NCI-H2171 treated with DMSO at 0.1 percent for 48 hours (cell line): ENCODE measurements at places on chromosomes 6 and 20.

DNA sequence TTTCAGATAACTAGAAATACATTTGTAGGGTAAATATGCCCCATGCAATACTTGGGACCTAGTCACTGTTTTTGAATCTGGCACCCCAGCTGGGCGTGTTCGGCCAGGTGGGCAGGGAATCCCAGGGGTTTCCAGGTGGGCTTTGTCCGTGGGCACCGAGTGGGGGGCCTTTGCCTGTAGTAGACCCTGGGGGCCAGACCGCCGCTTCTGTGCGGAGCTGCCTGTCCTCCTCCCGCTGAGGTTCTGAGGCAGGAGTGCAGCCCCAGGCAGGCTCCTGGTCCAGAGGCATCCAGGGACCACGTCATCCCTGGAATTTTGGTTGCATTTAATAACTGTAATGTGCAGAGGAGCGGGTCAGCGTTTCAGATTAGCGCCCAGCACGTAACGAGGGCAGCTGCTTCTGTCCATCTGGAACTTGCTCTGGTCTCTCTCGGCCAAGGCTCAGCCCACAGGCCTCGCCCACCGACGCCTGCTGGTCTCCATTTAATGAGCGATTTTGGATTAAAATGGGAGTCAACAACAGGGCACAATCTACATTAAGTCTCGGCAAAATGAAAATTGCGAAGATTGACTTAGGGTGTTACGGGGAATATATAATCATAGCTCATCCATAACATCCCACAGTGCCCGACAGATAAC, 12.8 kb downstream of the BHLHE23 start:
- no peak for DNase-seq

DNA sequence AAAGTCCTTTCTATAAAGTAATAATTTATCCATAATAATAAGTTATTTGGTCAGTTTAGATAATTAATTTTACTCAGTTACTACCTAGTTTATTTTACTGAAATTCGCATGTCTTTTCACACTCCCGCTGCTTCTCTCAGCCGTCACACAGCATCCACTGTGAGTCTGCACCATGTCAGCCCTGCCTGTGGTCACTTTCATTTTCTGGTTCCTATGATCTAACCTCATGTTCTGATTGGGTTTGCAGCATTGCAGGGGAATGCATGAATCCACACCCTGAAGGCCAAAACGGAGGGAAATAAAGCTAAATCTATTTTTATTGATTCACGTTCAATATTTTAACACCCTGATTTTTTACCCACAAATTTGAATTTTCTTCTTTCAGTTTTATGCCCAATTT, 47.4 kb downstream of the PDE10A start:
- no peak for DNase-seq

- peak; percentile 33 for DNase-seq
These were observed 73.7 kb downstream of the PRND start for GRCh38 chr20:4795394-4795793.

- DNase-seq: no peak
These were observed 181.8 kb upstream of the MCHR2 start for GRCh38 chr6:100175814-100176310.

GRCh38 chr6:43736844-43737243, 33.2 kb upstream of the VEGFA start:
- no peak for DNase-seq

DNA sequence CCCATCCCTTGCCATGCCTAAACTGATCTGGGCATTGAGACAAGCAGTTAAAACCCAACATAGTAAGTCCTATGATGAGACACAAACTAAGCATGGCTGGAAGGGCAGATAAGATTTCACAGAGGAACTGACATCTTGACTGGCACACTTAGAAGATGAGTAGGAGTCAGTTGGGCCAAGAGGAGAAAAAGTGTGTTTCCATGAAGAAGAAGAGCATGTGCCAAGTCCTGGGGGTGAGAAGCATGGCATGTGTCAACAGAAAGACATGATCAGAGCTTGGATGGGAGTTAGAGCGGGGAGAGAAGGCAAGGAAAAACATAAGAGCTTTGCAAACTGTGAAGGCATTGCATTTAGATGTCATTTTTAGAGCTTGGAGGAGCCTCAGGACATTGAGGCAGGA, 68.0 kb downstream of the ESR1 start:
- DNase-seq: no peak

GRCh38 chr6:156828280-156828703, 51.1 kb downstream of the ARID1B start:
- no peak for DNase-seq

DNA sequence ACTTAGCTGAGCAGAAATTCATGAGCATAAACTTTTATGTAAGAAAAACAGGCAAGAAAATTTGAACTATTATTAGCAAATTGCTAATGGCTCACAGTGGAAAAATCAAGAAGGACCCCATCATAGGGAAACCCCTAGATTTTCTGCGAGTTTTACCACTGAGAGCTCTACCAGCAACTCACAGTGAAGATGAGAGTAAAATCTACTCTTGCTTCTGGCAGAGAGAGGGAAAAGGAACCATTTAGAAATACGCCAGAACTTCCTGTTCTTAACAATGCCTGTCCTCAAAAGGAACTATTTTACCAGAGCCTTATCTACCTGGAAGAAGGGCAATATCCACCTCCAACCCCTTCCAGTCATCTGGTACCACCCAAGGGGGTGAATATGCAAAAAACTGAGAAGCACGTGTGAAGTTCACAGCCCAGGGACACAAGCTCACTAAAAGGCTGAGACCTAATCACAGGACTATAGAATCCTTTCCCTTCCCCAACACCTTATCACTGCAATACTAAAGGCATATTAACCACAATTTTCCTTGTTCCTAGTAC, 34.4 kb upstream of the ASF1A start:
- no peak for DNase-seq

DNA sequence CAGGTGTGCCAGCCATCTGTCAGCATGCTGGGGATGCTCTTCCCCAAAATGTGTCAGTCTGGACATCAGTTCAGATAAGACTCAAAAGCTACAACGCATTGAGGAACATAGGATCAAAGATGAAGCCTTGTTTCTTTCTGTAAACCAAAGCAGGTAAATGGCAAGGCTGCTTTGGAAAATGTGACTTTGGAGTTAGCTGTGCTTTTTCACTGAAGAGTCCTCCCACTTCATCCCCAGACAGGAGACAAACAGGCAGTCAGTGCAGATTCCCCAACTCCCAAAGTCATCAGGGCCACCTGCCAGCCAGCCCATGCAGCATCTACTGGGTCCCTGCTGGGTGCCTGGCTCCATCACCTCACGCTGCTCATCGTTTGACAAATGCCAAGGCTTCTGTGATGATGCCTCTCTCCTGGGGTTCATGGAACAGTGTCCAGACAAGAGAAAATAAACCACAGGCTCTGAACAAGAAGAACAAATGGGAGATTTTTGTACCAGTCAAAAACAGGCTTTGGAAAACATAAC, 205.0 kb upstream of the BTBD3 start:
- peak; percentile 58 for DNase-seq

- peak; percentile 39 for DNase-seq
These were observed 15.2 kb upstream of the ZNF335 start for GRCh38 chr20:45987108-45987780.

DNA sequence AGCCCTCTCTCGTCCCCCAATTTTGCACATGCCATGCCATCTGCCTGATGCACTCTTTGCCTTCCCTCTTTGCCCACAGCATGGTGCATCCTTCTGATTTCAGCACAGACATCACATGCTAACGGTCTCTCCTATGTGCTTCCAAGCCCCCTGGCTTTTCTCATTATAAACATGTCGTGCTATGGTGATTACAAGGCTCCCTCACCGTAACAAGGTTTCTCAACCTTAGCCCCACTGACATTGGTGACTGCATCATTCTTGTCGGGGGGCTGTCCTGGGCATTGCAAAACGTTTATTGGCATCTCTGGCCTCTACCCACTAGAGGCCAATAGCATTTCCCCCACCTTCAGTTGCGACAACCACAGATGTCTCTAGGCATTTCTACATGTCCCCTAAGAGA, 187.2 kb downstream of the TFAP2C start:
- no peak for DNase-seq

DNA sequence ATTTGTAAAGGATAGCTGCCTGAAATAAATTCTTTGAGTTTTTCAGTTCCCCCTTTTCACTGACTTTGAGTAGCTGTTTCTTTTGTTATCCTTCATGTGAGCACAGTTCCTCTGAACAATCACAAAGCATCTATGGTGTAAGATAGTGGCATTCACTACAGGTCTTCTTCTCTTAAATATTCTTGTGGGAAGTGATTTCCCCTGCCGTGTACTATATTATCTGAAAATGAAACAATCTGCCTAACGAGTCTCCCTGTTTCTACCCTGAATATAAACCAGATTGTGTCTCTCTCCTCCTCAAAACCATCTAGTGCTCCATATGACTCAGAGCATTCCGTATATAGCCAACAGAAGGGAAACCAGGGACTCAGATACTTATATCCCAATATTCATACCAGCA, 380.1 kb upstream of the SOX4 start:
- no peak for DNase-seq

- no peak for DNase-seq
These were observed 23.7 kb downstream of the POM121L2 start for GRCh38 chr6:27288136-27289044.

DNA sequence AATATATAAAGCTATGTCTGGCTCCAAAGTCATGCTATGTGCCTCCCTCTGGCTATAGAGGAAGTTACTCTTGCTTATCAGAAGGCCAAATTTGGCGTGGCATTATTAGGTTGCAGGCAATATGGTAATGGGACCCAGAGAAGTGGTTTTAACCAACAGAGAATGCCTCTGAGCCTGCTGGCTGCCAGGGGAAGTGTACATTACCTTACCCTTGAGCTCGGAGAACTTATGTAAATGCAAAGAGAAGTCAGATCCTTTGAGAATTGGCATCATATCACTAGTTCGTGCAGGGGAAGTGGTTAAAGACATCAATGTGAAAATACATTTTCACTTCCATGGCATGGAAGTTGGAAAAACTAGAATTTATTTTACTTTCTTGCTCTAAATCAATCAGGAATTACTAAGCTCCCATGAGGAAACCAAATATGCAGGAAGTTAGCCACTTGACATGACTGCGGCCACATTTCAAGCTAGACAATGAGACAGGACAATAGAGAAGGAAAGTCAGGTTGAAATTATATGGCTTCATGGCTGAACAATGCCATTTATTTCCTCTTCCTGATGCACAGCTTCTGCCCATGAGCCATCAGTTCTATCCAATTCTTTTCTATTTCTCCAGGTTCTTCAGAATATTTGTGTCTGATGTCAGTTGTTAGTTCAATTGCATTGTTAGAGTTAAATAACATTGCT, 134.0 kb upstream of the PHACTR1 start:
- DNase-seq: no peak

DNA sequence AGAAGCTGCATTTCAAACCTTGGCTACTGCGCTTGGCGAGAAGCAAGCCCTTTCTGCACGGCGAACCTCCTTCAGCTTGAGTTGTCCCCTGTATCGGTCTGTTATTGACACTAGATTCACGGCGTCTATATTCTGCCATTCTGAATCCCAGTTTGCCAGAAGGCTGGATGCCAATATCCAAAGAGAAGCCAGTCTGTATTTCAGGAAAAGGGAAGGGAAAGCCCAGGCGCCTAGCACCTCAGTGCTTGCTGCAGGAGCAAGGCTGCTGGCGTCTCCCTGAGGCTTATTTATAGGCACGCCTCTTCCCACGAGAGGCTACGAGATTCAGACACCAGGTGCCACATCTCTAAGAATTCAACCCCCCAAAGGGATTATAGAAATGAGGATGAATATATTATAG, 89.6 kb upstream of the CDH4 start:
- no peak for DNase-seq

DNA sequence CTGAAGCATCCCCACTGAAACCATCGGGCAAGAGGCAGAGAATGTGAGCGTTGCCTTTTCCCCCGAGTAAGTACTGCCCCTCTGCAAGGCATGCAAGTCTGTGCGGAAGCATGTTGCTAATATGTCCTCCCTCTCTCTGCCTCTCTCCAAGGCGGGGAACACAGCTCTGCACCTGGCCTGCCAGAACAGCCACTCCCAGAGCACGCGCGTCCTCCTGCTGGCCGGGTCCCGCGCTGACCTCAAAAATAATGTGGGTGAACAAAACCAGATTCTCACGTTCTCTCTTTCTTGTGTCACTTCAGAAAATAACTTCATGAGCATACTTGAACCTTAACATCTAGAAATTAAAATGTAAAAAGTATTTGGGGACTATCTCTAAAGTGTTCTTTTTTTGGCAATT, 26.4 kb downstream of the LYRM2 start:
- DNase-seq: no peak

DNA sequence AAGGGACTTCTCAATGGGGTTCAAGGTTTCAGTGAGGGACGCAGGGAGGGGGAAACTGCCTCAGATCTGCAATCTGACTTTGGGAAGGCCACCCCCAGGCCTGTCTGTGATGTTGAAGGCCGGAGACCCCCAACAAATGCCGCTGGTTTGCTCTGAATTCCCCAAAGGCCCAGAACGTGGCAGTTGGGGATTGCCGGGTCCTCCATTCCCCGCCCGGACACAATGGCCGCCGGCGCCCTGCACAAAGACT, 326 bp upstream of the BCL2L1 start:
- DNase-seq: no peak

DNA sequence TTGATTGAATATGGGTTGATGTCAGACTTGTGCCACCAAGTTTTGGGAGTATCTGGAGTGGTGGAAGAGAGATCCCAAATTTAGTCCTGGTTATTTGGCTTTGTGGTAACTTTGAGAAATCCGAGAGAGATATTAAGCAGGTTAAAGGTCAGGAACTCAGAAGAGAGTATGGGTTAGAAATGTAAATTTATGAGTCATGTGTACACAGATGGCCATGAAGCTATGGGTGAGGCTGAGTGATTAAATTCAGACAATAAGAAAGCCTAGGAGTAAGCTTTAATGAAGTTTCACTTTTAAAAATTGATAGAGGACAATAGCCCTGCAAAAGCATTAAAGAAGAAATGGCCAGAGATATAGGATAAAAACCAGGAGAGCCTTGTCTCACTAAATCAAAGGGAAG, 14.3 kb downstream of the RIMS1 start:
- DNase-seq: no peak

DNA sequence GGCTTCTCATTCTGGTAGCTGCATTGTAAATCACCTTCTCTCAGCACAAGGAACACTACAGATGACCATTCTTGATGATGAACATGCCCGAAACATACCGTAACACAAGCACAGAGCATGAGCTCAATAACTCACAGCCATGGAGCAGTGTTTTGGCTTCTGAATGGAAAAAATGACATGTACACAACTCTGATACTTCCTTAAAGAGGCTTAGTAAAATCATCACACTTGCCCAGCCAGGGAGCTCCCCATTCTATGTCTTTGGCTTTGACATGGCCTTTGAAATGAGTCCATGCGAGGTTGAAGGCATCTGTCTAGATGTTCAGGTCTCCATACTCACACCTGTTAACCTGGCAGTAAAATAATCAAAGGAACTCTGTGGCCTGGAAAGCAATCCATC, 87.6 kb downstream of the MYB start:
- no peak for DNase-seq

- DNase-seq: peak; percentile 28
These were observed 1.1 kb downstream of the DLK2 start for GRCh38 chr6:43454290-43454695.
